ENCODE measurements at places on chromosomes 4 and X. TPM values are rescaled to one million over a fixed set of nuclear protein-coding genes. Genes with fewer than 3 reads are reported as not detected.

DNA sequence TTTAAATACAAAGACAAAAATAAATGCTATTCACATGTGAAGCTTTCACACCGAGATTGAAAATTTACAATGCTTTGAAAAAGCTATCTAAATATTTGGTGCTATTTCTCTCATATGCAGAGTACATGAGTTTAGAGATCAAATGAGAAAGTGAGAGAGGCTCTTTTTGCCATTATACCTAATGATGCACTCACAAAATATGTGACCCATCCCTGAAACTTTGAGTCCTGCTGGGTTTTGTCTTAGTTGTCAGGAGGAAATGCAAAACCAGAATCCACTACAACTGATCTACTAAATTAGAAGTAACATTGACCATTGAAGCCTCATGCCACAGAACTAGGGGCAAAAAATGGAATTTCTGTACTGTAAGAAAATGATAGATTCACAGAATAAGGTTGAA lies 251.7 kb downstream of the MAPK10 start:
- no peak for DNase-seq

DNA sequence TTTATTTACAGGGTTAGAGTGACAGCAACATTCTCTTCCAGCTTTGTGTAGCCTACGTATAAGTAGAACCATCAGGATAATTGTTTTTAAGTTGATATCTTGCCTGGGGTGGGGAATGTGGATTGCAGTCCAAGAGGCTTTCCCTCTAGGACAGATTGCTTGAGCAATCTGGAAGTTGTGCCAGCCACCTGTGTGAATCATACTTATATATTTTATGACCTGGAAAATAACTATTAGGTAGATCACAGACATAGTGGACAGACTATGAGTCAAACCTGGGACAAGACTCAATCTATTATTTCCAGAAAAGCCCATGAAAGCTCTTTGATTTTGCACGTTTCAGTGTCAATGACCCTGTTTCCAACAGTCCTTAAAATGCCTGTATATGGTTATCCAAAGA lies 98.9 kb downstream of the TLL1 start:
- no peak for DNase-seq

GRCh38 chr4:158484173-158484885 lies 37.4 kb upstream of the RXFP1 start:
- no peak for DNase-seq

GRCh38 chrX:38086451-38087215 lies 80.3 kb downstream of the SYTL5 start:
- DNase-seq = no peak

GRCh38 chr4:156173937-156174336 lies 220.3 kb upstream of the CTSO start:
- DNase-seq = no peak

DNA sequence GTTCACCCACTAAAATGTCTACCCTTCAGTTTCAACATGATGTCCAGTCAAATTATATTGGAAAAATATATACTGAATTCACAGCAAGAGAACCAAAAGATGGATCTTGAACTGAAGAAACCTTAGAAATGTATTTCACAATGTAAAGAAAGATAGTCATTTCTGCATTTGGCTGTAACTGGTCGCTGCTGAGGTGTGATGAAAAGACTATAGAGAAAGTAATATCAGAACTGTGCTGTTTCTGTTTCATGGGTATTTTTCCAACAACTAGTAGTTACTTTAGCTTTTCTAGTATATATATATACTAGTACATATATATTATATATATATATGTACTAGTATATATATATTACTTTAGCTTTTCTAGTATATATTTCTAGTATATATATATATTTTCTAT lies 91.3 kb downstream of the GPM6A start:
- DNase-seq = no peak

DNA sequence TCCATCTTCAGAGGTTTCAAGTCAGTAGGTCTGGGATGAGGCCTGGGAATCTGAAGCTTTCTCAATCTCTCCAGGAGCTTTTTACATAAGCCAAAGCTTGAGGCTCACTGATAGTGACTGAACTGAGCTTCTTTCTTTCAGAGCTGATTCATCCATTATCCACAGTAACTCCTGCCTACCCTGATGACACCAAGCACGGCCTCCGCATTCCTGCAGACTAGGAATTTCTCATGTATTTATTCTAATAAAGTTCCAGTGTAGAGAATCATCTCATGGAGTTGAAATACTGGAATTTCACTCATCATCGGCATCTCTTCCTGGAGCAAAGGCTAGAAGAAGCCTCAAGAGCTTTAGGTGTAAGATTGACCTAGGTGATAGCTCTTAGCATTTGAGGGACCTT lies 12.1 kb upstream of the DCTD start:
- DNase-seq = no peak

DNA sequence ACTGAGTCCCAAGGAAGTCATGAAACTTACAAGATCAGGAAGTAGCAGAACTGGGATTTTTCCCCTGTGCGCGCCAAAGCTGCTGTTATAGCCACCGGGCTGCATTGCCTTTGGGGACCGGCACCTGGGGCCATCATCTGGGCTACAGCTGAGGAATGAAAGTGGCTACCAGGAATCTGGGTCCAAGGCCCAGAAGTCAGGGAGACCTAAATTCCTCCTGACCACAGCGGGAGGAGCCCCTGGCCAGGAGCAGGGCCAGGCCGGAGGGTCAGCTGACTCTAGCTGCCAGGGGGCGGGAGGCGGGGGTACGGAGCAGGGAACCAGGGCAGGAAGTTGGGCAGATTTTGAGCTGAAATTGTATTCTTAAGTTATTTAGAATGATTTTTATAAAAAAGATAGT lies 242.4 kb downstream of the EVC2 start:
- DNase-seq = no peak

DNA sequence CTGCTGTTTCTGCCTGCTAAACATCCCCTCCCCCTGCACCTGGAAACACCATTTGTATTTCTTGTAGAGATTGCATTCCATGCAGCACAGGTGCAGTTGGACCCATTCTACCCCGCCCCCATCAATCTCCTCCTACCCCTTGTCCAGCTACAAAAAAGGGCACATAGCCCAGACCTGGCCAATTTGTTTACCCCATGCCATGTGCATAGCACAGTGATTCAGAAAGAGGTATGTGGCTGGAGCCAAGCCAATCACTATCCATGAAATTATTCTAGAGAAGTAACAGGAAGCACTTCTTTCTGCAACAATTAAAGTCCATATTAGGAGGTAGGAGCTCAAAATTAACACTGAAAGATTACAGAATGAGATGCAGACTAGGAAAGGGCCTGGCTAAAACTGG lies 20.2 kb upstream of the TMEM184C start:
- DNase-seq = no peak

DNA sequence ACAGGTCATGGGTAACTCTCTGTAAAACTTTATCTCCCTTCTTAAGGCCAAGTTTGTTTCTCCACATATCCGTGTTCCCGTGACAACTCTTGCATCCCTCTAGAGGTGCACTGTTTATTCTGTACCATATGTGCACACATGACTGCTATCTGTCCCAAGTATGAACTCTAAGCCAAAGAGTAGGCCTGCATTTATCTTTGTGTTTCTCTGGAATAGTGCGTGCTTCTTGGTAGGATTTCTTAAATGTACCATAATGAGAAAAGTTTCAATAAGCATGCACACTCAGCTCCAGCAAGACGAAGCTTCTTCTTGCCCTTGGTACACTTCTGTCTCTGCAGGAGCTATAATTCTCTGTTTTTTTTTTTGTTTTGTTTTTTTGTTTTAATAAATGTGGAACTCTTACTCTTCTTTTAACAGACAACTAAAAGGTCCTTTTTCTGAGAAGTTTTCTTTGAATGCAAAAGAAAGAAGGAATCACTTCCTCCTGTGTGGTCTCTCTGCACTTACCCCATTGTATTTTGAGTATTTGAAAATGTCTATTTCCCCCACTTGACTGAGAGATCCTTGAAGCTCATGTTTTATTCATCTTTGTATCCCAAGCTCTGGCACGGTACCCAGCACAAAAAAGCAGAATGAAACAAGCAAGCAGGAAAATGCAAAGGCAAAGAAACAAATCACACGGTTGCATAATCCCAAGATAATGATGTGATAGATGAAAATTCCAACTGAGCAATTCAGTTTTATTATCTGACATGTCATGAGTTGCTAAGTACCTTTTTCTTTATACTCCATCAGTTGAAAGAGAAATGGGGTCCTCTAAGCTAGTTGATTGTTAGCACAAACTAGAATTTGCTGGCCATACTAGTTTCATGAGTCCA lies 521.9 kb upstream of the BOD1L1 start:
- no peak for DNase-seq

- no peak for DNase-seq
Measured at GRCh38 chr4:48133669-48134068, 381 bp downstream of the TXK start.

DNA sequence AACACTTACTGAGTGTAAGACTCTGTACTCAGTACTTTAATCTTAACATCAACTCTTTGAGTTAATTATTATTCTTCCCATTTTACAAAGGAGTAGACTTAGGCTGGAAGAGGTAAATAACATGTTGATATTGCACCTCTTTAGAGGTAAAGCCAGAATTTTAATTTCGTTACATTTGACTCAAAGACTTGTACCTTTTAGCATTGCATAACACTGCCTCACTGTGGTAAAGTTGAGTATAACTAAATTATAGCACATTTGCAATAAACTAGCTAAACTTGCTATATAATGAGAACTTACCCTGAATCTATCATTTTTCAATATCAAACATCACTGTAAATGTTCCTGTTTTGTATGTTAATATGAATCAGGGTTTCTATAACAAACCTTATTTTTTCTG lies 218.5 kb downstream of the PRR32 start:
- DNase-seq = no peak

GRCh38 chr4:163948920-163949455 lies 454.5 kb downstream of the TMA16 start:
- no peak for DNase-seq

Gene SHROOM4
- total RNA-seq = 7.2 TPM

Gene TLR6
- total RNA-seq = 0.19 TPM

Gene PRSS12
- total RNA-seq = 1.1 TPM

Gene PROM1
- 60.8 TPM for total RNA-seq

Gene PIGA
- total RNA-seq = 26.2 TPM

Gene TMEM271
- 0.32 TPM for total RNA-seq

Gene IL21
- not detected for total RNA-seq

Gene DOCK11
- 13.2 TPM for total RNA-seq

Gene FAM47E
- 1.6 TPM for total RNA-seq

Gene AADAT
- 30.7 TPM for total RNA-seq

Gene TEX13C
- total RNA-seq = not detected

Gene C4orf50
- total RNA-seq = 0.02 TPM
